ENCODE measurements at places on chromosomes 12 and 14. TPM values are rescaled to one million over a fixed set of nuclear protein-coding genes. Genes with fewer than 3 reads are reported as not detected.

- DNase-seq: no peak
- no peaks in the 10 kb centered on the region for H3K27me3 ChIP-seq
- H3K4me3 ChIP-seq: no peak overlapping the region
Observed at GRCh38 chr14:93103392-93104080, 12.2 kb downstream of the ITPK1 start.

LRRC10 gene
- polyA plus RNA-seq: not detected

CFAP54 gene
- polyA plus RNA-seq: 0.02 TPM

- no peaks in the 10 kb centered on the region for H3K36me3 ChIP-seq
- no peak overlapping the region for H3K27ac ChIP-seq
- H3K4me3 ChIP-seq: no peak overlapping the region
- no peaks in the 10 kb centered on the region for H3K4me1 ChIP-seq
- no peaks in the 10 kb centered on the region for H3K27me3 ChIP-seq
Observed at GRCh38 chr12:58701536-58701935, 218.8 kb downstream of the LRIG3 start.

- no peaks in the 10 kb centered on the region for H3K36me3 ChIP-seq
- no peak overlapping the region for H3K27ac ChIP-seq
- H3K4me3 ChIP-seq: no peak overlapping the region
- no peaks in the 10 kb centered on the region for H3K27me3 ChIP-seq
- no peaks in the 10 kb centered on the region for H3K4me1 ChIP-seq
- DNase-seq: peak; percentile 54
Observed at GRCh38 chr14:101927859-101928258, 36.5 kb upstream of the DYNC1H1 start.

DNA sequence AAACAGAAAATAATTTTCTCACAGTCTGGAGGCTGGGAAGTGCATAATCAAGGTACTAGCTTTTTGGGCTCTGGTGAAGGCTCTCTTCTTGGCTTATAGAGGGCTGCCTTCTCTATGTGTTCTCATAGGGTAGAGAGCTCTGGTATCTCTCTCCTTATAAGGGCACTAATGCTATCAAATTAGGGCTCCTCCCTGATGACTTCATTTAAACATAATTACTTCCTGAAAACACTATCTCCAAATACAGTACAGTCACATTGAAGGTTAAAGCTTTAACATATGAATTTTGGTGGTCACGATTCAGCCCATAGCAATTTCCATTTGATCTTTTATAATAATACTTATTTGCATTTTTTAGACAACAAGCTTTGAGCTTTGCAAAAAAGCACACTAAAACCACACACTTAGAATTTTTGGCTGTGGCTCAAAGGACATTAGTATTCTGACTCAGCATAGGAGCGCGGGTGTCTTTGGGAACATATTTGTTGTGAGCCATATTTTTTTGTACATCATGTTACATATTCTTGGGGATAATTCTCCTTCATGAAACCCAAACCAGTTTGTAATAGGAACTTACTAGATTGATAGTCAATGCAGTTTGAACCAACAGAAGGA, 808.1 kb upstream of the FBXO33 start:
- DNase-seq: no peak
- no peak overlapping the region for H3K4me3 ChIP-seq
- H3K4me1 ChIP-seq: no peaks in the 10 kb centered on the region
- H3K27ac ChIP-seq: no peak overlapping the region
- no peaks in the 10 kb centered on the region for H3K36me3 ChIP-seq
- no peaks in the 10 kb centered on the region for H3K27me3 ChIP-seq

- H3K4me1 ChIP-seq: peaks cover 7% of the 10 kb centered on the region
- H3K36me3 ChIP-seq: no peaks in the 10 kb centered on the region
- no peaks in the 10 kb centered on the region for H3K27me3 ChIP-seq
- H3K27ac ChIP-seq: no peak overlapping the region
- DNase-seq: no peak
- H3K4me3 ChIP-seq: no peak overlapping the region
Observed at GRCh38 chr12:76674669-76675315, 89.1 kb upstream of the ZDHHC17 start.

RAPGEF3 gene
- polyA plus RNA-seq: 54.4 TPM

DNA sequence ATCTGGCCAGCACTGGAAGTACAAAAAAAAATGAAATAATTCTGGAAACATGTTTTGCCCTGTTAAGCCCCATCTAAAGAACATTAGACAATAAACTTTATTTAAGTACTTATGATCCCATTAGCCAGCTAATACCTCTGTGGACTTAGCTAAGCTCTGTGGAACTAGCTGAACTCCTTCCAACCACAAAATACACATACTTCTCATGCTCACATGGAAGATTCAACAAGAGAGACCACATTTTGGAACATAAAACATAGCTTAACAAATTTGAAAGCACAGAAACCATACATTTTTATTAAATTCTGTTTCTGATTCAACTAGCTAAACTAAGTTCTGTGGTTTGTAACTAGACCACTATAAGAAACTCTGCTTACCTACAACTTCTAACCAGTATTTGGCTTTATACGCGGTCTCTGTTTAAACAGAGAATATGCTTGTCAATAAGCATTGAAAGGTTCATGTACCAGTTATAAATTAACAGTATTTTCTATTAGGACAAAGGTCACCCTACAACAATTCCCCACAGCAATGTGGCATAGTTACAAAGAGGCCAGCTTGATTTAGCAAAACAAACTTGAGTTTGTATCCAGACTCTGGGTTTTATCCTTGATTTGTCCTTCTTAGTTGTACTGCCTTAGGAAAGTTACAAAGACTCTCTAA, 300.1 kb downstream of the C12orf50 start:
- H3K4me1 ChIP-seq: peaks cover 8% of the 10 kb centered on the region
- no peak for DNase-seq
- no peaks in the 10 kb centered on the region for H3K27me3 ChIP-seq
- H3K27ac ChIP-seq: no peak overlapping the region

GRCh38 chr12:121810234-121810817, 6.5 kb downstream of the SETD1B start:
- DNase-seq: no peak
- H3K36me3 ChIP-seq: peaks cover 4% of the 10 kb centered on the region
- H3K27me3 ChIP-seq: no peaks in the 10 kb centered on the region
- no peak overlapping the region for H3K27ac ChIP-seq

SLC5A8 gene
- polyA plus RNA-seq: 0.07 TPM

GRCh38 chr14:66240105-66240504, 246.1 kb upstream of the CCDC196 start:
- H3K4me3 ChIP-seq: no peak overlapping the region
- no peaks in the 10 kb centered on the region for H3K36me3 ChIP-seq
- no peak for DNase-seq
- H3K27ac ChIP-seq: no peak overlapping the region

DBX2 gene
- polyA plus RNA-seq: 0.04 TPM

EML5 gene
- 1.4 TPM for polyA plus RNA-seq

MDP1 gene
- polyA plus RNA-seq: 31.7 TPM

- no peaks in the 10 kb centered on the region for H3K27me3 ChIP-seq
- H3K4me1 ChIP-seq: peaks cover 26% of the 10 kb centered on the region
- DNase-seq: no peak
- H3K36me3 ChIP-seq: no peaks in the 10 kb centered on the region
Observed at GRCh38 chr14:21109377-21110138, 8.7 kb downstream of the TMEM253 start.

GRCh38 chr12:31393004-31393550, 67.1 kb upstream of the SINHCAF start:
- DNase-seq: no peak
- no peak overlapping the region for H3K4me3 ChIP-seq
- no peaks in the 10 kb centered on the region for H3K4me1 ChIP-seq

Data from pancreas (tissue), 10 donors.